ENCODE measurements at places on chromosomes 6 and 20.

DNA sequence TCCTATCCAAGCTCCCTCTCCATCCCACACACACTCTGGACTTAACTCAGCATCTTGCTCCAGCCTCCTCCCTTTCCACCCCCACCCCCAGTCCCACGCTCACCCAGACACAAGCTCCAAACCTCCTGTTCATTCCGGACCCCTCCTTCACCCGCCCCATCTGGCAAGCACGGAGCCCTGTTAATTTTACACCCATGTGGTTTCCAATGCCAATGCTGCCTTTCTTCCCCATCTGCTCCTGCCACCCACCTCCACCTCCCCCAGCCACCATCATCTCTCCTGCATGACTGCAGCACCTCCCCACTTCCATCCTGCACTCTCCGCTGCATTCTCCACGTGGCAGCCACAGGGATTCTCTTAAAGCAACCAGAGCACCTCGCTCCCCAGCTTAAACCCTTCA lies 9.9 kb upstream of the CDK5RAP1 start:
- no peak for DNase-seq

- DNase-seq = no peak
These were observed 311.5 kb downstream of the PLCB1 start for GRCh38 chr20:8443464-8444072.

DNA sequence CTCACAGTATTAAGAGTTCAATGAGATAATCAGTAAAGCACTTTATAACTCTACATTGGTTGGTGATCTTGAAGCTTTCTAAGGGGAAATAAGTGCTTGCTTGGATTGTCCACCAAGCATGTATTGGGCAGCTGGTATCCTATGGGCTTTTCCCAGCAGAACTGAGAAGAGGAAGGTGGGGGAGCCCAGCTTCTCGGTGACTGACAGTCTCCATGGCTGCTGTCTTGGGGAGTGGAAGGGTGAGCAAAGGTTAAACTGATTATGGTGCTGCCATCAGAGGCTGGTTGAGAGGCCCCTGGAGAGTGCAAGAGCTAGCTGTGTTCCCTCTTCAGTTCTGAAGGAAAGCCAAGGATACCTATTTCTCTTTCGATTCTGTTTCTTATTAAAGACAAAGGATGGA lies 35.5 kb upstream of the ADTRP start:
- DNase-seq = no peak

DNA sequence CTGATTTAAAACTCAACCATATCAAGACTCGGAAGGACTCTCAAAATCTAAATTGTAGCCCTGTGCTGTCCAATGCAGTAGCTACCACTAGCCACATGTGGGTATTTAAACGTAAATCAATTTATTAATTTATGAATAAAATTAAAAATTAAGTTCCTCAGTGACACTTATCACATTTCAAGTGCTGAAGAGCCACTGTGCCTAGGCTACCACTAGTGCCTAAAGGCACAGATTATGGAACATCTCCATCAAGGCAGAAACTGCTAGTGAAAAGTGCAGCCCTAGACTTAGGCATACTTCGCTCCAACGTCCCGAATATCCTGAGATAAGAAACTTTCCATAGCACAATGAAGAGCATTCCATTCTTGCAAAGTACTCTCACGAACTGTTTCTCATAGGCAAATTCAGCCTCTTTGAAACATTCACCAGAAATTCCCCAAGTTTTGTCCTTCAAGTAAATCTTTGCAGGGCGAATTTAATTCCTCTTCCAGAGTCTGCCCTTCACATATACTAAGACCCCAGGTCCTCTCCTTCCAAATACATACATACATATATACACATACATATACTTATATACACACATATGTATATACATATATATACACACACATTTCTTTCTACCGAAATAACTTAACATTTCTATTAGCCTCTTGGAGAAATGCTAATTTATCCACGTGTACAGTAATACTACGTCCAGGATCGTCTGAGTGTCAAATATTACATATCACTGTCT lies 1.3 kb downstream of the SUPT3H start:
- no peak for DNase-seq

DNA sequence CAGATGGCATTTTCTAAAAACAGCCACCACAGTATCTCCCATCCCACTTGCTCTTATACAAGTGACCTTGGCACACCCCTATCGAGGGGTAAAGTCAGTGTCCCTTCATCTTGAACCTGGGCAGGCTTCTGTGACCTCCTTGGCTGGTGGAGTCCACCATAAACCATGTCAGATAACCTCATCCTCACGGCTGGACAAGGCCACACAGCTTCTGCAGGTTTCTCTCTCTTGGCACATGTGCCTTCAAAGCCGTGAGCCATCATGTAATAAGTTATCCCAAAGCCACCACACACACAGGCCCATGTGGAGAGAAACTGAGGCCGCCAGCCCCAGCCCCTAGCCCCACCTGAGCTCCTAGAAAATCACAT lies 105.4 kb downstream of the SNX5 start:
- DNase-seq = no peak

DNA sequence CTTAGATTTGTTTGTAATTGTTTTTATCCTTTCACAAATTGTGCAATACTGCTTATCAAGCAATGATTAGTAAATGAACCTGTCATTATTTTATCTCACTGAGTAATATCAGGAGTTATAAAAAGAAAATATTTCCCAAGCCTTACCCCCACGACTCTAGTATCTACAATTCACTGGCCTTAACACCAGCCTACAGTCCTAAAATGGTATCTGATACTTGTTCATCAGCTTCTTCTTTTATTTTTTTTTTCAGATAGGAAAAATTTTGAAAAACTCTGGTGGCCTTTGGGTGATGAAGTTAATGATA lies 160.8 kb upstream of the FOXA2 start:
- no peak for DNase-seq

GRCh38 chr6:56005426-56005825 lies 130.0 kb upstream of the BMP5 start:
- DNase-seq = no peak

- DNase-seq = no peak
These were observed 116.6 kb downstream of the JARID2 start for GRCh38 chr6:15362274-15363160.

GRCh38 chr6:133594652-133595110 lies 294.2 kb upstream of the TCF21 start:
- DNase-seq = no peak

DNA sequence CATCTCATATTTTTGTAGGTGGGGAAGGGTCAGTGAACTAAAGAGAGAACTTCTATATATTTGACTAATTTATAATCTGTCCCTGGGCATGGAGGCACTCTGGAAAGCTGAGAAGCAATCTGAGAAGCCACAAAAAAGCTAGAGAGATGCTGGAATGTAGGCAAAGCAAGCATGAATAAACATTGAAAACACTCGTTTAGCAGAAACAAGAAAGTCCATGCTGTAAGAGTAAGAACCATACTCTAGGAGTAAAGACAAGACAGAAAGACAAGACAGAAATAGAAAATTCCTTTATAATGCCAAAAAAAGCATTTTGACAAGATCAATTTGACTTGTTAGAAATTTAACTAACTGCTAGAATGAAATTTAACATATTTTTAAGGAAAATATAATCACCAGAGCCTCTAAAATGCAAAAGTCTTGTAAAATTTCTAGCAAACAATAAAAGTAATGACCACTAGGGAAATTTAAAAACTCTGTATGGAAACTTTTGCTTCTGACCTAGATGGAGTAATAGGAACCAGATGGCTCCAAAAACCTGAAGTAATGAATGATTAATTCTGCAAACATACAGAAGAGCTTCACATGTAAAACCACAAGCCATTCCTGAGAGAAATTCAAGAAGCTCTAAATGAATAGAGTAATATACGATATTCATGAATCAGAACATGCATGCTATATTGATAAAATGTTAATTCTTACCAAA lies 625.7 kb upstream of the PTCHD4 start:
- no peak for DNase-seq

GRCh38 chr20:13784271-13784892 lies 337 bp downstream of the ESF1 start:
- no peak for DNase-seq

DNA sequence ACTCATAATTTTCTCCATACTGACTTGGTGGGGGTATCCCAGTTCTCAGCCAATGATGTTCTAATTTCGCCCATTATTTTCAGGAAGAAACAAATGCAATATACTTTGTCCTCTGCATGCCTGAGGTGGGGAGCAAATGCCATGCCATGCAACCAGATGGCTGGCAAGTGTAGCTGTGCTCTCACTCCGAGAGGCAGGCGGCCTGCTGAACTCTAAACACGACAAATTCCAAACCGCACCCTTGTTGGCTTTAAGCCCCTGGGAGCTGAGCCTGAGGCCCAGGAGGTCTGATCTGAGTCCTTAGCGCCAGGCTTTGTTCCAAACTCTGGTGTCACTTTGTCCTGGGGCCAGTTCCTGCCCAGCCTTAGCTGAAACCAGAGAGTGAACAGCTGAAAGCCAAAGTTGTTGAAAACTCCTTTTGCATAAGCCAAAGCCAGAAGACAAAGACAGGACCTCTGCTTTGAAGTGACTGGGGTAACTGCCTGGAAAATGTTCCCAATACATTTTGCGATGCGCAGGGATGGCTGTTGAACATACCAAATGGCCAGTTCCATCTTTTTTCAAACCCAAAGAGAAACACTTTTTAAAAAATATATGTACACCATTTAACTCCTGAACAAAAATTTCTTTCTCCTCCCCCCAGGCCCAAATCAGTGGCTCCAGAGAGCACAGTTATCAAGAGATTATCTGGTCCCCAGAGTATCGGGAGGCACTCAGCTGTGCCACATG lies 46.2 kb downstream of the TTI1 start:
- DNase-seq = no peak

- DNase-seq = no peak
These were observed 570.5 kb downstream of the EPHA7 start for GRCh38 chr6:92848901-92849300.

GRCh38 chr20:3616250-3616649 lies 46.9 kb downstream of the GFRA4 start:
- no peak for DNase-seq

- no peak for DNase-seq
These were observed 44.6 kb upstream of the AGPAT4 start for GRCh38 chr6:161318456-161318855.

GRCh38 chr6:27472182-27472616 lies 706 bp downstream of the ZNF184 start:
- DNase-seq = peak; percentile 60

DNA sequence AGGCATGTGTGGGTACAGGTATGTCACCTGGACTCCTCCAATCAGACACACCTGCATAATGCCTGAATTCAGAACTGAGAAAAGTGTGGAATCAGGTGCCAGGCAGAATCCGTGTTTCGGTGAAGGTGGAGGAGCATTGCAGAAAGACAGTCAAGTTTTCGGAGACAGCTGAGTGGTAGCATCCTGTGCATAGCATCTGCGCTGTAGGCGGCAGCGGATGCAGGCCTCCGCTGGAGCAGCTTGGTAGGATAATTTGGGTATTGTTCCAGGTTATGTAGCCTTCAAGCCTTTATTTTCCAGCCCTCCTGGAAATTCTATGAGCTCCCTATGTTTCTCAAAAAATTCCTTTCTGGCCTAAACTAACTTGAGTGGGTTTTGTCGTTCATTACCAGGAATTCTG lies 15.5 kb upstream of the ARMC2 start:
- DNase-seq = no peak

GRCh38 chr6:107661291-107661690 lies 162.8 kb downstream of the SCML4 start:
- DNase-seq = no peak

DNA sequence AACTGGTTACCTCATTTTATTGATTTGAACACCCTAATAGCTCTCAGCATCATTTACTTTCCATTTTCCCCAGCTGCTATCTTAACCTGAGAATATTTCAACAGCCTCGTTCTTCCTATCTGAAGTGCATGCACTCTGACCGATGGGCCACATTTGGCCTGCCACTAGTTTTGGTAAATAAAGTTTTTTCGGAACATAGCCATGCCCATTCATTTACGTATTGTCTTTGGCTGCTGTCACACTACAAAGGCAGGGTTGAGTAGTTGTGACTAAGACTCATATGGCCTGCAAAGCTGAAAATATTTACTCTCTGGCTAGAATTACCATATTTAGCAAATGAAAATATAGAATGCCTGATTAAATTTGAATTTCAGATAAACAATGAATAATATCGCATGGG lies 10.8 kb downstream of the ADGRF4 start:
- DNase-seq = no peak

DNA sequence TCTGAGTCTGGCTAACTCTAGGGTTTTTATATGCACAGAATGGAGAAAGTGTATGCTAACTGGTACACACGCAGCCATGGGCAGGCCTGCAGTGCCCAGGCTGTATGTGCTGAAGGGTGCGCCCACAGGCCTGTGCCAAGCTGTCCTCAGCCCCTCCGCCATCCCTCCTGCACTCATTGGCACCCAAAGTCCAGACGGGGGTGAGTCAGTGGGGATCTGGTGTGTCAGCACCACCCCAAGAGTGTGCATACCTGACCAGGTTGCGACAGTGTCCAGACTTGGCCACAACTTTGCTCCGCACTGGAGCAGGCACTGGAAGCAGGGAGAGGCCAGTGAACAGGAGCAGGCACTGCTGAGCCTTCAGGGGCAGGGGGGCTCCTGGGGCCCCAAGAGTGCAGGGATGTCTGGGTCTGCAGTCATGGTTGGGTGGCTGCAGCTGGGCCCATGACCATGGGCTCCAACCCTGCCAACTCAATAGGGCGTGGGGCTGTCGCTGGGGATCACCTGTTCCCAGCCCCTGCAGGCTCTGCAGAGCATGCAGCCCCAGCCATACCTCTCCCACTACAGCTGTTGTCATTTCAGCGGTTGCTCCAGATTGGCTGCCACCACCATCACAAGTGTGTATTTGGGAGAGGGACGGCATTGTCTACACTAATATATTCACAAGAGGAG lies 717.8 kb downstream of the EPHA7 start:
- DNase-seq = no peak

DNA sequence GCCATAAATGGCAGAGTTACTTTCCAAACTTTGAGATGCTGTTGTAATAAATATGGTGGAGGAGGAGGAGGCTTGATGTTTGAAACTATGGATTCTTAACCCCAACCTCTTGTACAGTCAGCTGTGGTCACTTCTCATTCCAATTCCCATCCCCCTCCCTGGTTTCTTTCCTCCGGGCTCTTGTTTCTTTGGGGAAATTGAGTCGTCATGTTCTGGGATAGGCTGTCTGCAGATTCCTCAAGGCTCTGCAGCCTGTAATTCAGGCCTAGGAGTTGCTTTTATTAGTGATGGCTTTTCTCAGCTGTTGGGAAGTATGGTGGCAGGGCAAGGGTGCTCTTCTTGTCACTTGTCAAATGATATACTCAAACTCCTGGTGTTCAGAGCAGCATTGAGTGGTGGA lies 2.6 kb downstream of the PTK7 start:
- no peak for DNase-seq
